ENCODE measurements at places on chromosomes 11 and 22.

- no peak for DNase-seq
These were observed 664.3 kb downstream of the BRD1 start for GRCh38 chr22:49163258-49163959.

DNA sequence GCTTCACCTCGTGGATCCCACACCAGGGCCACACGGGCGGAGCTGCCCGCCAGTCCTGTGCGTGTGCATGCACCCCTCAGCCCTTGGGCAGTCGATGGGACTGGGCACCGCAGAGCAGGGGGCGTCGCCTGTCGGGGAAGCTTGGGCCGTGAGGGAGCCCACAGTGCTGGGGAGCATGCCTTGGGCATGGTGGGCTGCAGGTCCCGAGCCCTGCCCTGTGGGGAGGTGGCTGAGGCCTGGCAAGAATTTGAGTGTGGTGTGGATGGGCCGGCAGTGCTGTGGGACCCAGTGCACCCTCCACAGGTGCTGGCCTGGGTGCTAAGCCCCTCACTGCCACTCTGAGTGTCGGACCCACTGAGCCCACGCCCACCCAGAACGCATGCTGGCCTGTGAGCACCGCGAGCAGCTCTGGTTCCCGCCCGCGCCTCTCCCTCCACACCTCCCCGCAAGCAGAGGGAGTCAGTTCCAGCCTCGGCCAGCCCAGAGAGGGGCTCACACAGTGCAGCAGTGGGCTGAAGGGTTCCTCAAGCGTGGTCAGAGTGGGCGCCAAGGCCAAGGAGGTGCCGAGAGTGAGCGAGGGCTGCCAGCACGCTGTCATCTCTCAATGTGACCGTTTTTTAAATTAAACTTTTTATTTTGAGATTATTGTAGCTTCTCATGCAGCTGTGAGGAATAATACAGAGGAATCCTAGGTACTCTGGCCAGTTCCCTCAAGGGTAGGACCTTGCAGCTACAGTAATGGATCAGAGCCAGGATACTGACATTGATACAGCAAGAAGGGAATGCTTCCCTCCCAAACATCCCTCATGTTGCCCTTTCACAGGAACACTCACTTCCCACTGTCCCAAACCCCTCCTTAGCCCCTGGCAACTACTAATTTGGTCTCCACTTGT lies 127.7 kb downstream of the CRYBB2 start:
- no peak for DNase-seq

DNA sequence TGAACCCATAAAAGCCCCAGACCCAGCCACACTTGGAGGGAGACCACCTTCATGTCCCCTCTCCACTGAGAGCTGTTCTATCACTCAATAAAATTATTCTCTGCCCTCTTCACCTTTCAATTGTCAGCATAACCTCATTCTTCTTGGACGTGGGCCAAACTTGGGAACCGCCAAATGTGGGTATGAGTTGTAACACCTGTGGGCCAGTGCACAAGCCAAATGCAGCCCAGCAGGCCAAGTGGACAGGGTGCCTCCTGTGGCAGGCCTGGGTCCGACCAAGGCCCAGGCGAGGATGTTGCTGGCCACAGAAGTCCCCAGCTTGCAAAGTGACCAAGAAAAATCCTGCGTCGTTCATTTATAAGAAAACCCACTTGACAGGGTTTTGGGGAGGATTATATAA lies 621.2 kb downstream of the METTL15 start:
- DNase-seq = no peak

DNA sequence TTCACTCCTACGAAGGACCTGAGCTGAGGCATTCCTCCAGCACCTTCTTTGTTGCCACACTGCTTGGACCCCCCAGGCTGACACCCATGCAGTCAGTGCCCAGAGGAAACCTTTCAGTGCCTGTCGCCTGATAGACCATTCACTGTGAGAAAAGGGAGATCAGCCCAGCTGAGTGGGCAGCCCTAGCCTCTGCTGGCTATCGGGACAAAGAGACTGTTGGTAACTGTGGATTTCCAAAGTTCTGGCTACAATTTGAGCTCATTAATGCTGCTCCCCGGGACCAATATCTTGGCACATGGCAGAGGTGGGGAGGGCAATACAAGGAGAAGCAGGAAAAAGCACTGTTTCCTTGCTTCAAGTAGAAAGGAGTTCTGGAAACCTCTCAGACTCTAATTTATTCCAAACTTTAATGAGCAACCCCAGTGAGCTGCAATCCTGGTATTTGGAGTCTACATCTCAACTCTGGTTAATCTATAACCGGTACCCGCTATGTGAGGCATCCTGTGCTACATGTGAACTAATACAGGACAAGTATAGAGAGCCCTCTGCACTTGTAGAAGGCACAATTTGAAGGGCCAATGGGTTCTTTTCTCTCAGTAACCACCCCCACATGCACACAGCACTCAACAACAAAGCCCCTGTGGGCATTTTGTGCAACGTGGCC lies 200.7 kb upstream of the NCAM1 start:
- no peak for DNase-seq

- DNase-seq = no peak
These were observed 22.8 kb downstream of the RHBDD3 start for GRCh38 chr22:29244785-29245625.

- DNase-seq = no peak
These were observed 32.2 kb downstream of the ZBTB16 start for GRCh38 chr11:114091516-114092397.

GRCh38 chr11:76232026-76232665 lies 25.8 kb upstream of the WNT11 start:
- no peak for DNase-seq

DNA sequence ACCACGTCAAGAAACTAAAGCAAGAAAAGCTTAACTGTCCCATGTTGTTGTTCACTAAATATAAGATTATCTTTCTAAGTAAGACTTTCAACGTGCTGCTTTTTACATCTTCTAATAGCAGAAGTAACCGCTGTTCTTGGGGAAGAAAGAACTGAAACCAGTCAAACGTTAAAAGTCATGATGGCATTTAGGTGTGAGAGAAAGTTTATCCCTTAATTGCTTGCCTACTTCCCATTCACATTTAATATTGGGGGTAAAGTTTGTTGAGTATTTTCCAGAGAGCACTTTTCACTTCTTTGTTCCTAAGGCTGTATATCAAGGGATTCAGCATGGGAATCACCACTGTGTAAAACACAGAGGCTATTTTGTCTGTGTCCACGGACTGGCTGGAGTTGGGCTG lies 970 bp downstream of the OR5B21 start:
- DNase-seq = no peak

GRCh38 chr11:44916331-44916730 lies 34.4 kb downstream of the TP53I11 start:
- DNase-seq = no peak

- DNase-seq = peak; percentile 34
These were observed 9.7 kb downstream of the FXYD2 start for GRCh38 chr11:117814766-117815261.

DNA sequence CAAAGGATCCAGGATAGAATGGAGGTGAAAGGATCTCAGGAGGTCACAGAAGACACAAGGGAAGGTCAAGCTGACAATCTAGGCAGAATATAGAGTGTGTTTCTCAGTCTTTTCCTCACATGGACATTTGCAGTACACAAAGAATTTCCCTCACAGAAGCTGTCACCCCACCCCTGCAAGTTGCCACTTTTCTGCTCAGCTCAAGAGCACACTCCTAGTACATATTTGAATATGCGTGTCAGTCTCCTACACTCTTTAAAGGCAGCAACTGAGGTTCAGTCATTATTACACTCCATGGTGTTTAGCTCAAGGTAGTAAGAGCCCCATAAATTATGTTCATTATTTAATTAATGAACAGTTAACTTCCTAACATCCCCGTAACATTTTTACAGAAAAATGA lies 59.1 kb downstream of the ETS1 start:
- DNase-seq = no peak
